DMS 273 treated with DMSO at 0.1 percent for 48 hours (cell line): ENCODE measurements at places on chromosomes 2 and 18.

DNA sequence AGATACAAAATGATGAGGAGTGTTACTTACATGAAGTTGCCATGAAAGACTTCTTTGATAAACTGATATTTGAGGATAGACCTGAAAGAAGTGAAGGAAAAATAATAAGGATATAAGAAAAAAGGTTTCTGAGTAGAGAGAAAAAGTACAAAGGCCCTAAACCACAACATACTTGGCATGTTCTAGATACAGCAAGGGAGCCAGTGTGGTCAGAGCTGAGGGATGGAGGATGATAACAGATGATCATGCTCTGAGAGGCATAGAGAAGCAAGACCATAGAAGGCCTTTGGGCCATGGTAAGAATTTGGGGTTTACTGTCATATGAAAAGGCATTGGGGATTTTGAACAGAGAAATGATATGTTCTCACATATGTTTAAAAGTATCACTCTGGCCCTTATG, 424.1 kb upstream of the CHST9 start:
- no peak for DNase-seq

GRCh38 chr2:37232131-37232933, 874 bp downstream of the NDUFAF7 start:
- no peak for DNase-seq

DNA sequence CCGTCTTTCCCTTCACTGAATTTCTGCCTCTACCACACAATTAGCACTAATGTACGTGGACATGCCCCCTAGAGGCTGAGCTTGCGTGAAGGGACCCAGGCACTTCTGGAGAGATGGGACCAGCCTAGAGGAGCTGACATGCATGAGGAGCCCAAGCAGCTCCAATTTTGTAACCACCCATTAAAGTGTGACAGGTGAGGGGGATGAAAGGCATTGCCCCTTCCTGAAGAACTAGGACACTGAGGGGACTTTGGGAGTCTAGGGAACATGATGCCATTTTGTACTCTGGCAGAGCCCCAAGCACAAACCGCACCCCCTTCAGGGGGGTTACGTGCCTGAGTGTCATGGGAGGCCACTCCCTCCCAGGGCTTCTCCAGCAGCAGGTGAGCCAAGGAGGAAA, 63.6 kb downstream of the HNRNPLL start:
- DNase-seq = no peak

- no peak for DNase-seq
Measured at GRCh38 chr2:120864981-120865380, 129.3 kb downstream of the GLI2 start.

- DNase-seq = no peak
Measured at GRCh38 chr18:77061946-77062517, 70.6 kb downstream of the MBP start.

DNA sequence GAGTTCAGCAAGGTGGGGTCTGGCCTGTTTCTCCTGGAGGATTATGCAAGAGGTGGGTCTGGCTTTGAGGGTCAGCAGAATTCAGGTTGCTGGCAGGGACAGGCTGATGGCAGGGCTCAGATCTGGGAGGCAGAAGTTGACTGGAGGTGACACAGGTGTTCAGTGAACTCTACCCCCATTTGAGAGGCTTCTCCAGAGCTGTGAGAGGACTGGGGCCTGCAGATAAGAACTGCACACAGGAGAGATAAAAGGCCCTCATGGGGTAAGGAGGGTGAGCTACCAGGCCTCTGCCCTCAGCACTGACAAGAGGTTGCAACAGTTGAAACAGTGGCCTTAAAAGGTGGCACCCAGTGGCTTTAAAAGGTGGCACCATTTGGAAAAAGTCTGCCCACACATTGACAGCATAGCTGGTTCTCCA, 13.1 kb downstream of the MOCOS start:
- no peak for DNase-seq

- DNase-seq = no peak
Measured at GRCh38 chr2:2021995-2022394, 277.7 kb upstream of the PXDN start.

- no peak for DNase-seq
Measured at GRCh38 chr2:11534746-11535484, 1.1 kb downstream of the GREB1 start.

DNA sequence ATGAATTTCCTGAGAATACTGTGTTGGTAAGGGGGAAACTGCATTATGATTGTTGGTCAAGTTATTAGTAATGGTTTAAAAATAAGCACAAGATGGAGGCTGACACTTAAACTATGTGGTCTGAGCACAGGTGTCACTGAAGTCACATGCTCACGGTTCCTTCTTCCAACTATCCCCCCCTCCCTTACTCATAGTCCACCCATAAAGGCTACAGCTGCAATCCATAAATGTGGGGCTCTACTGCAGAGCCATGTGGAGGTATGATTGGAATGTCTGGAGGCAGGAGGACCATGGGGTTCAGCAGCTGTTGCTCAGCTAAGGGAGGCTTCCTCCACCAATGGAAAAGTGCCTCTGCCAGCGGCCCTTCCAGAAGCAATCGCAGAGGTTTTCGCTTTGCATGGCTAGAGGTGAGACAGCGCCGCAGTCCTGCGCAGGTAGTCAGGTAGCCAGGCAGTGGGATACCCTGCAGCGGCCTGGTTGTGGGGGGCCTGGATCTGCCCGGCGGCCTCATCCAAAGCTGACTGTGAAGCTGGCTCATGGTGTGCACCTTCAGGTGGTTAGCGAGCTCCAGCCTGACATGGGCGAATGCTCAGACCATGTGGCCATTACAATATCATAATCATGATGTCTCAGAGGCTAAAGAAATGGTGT, 249.6 kb downstream of the DCDC2C start:
- no peak for DNase-seq

DNA sequence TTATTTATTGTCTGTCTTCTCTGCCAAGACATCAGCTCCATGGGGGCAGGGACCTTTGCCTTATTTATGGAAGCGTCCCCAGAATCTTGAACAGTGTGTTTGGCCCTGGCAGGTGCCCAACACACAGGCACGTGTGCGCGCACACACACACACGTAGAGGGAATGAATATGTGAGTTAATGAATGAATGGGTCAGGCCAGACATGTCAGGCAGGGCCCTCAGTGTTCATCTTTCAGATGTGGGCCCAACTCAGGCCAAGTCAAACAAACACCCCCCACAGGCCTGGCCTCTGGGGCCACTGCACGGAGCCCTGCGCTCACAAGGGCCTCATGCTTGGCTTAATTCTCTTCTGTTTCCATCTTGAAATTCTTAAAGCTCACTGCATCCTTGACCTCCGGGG, 54.1 kb downstream of the DYSF start:
- no peak for DNase-seq

DNA sequence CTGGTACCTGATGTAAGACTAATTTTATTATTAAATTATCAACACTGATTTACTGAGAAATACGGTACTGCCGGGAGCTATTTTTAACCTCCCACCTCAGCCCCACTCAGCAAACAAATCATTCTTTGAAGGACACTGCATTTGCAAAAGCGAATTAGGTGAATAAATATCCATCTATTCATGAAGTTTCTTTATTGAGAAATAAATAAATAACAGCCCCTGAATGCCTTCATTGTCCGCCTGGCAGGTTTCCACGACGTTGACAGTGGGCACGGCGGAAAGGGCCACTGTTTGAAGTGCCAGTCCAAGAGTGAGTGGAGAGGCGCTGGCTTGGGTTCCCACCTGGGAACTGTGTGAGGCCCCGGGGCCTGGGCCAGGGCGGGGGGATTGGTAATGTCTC, 15.7 kb downstream of the C1QL2 start:
- DNase-seq = no peak

DNA sequence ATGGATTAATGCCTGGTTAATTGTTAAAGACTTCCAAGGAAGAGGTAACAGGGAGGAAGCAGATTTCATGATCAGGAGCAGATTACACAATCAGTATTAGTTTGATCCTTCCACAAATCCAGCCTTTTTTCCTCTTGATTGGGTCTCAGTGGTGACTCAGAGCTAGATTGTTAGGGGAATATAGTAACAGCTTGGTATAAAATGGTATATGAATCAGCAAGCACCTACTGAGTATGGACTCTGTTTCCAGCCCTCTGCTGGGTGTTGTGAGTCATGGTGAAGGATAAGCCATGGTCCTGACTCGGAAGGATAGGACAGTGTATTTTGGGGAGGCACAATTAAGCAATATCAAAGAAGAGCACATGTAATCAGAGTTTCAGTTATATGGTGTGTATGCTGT, 272.4 kb upstream of the DPP10 start:
- no peak for DNase-seq

- DNase-seq = no peak
Measured at GRCh38 chr18:13612196-13612997, 114.0 kb downstream of the FAM210A start.

DNA sequence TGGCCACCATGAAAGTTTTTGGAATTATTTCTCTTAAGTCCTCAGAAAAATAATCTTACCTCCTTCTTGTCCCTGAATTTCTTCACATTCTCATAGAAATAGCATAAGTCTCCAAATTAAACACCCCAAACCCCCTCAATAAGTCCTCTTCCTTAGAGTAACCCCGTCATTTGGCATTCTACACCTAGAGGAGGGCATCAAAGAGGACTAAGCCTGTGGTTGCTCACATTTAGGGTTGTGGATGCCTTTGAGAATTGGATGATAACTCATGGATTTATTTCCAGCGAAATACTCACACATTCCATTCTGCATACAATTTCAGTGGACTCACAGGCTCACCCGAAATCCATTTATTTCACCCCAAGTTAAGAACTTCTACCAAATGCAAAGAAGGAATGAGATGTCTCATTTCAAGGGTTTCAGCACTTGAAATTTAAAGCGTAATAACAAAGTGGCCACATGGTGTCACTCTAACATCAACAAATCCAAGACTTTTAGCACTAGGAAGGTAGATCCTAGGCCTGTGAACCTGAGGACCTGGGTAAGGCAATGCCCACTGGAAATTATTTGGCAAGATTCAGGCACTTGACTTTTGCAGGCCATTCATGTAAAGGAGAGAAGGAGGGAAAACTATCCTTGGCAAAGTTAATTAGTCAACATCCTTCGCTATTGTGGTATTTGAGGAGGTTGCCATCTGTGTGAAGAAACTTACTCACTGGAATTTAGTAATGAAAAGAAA, 24.6 kb downstream of the DYTN start:
- DNase-seq = no peak

DNA sequence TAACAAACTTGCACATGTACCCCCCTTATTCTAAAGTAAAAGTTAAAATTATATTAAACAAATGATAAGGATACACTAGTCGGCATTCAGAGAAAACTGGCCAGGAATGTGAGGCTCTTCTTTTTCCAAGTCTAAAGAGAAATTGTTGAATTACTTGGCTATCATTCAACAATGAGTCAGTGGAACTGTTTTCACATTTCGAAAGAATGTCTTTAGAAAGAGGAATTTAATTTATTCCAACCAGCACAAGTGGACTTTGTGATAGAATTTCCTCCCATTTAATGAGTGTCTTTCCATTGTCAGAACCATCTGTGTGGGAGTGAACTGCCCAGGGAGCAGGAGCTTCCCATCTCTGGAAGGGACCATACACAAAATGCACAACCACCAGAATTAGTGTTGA, 792.2 kb downstream of the EPHA4 start:
- DNase-seq = no peak

- DNase-seq = no peak
Measured at GRCh38 chr18:32922951-32923430, 150.2 kb upstream of the KLHL14 start.

- DNase-seq = no peak
Measured at GRCh38 chr18:9688036-9688741, 19.9 kb upstream of the RAB31 start.

DNA sequence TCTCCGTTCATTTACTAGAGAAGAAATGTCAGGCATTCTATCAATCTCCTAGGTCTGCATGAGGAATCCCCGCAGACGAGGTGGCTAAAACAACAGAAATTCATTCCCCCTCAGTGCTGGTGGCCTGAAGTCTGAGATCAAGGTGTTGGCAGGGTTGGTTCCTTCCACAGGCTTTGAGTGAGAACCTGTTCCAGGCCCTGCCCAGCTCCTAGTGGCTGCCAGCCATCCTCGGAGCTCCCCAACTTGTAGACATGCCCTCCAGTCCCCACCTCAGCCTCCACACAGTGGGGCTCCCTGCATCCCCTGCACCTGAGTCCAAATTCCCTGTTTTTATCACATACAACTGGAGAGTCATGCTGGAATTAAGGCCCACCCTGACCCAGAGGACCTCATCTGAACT, 145.3 kb upstream of the ALKAL2 start:
- DNase-seq = no peak

- DNase-seq = no peak
Measured at GRCh38 chr2:7420530-7420929, 503.3 kb downstream of the RNF144A start.

GRCh38 chr2:49271060-49271606, 116.8 kb upstream of the FSHR start:
- no peak for DNase-seq

- DNase-seq = no peak
Measured at GRCh38 chr2:144529841-144530240, 9.9 kb upstream of the ZEB2 start.

- no peak for DNase-seq
Measured at GRCh38 chr2:68093634-68094033, 30.8 kb upstream of the C1D start.

GRCh38 chr2:98483257-98483861, 38.7 kb downstream of the INPP4A start:
- DNase-seq = no peak

DNA sequence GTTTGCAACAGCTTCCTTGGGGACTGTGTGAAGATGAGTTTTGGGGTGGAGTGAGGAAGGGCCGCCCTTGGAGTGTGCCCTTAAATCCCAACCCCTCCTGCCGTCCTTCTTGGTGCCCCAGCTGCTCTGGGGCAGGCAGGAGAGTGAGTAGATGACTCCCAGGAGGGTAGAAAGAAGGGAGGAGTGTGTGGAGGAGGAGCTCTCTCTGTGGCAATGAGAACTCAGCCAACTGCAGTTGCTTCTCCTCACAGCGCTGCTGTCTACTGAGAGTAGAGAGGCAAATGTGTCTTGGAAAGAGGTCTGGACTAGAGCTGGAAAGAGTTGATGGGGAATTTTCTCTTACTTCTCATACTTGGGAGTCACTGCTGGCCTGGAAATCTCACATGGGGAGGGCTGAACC, 21.8 kb upstream of the SIX2 start:
- DNase-seq = no peak

GRCh38 chr18:21489119-21489750, 111.3 kb downstream of the ESCO1 start:
- no peak for DNase-seq

GRCh38 chr2:215537611-215538010, 101.7 kb upstream of the FN1 start:
- no peak for DNase-seq
